Lung (tissue), 17 donors: ENCODE measurements at places on chromosomes 6 and 20.

GRCh38 chr6:46509063-46509462 lies 17.8 kb upstream of the RCAN2 start:
- DNase-seq = no peak

DNA sequence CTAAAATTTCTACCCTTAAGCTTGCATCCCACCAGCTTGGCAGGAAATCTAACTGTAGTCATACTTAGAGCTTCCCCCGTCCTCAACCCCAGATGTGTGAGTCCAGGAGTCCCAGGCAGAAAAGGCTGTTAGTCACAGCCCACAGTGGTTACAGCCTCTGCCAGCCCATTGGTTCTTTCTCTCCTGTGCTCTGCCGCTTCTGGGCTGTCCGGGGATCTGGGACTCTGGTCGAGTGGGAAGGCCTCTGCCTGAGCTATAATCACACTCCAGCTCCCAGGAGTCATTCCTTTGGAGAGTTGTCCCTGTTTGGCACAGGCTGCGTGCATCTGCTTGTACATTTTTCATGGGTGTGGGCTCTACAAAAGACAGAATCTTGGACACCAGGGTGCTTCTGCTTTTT lies 45.6 kb upstream of the FYN start:
- no peak for DNase-seq

DNA sequence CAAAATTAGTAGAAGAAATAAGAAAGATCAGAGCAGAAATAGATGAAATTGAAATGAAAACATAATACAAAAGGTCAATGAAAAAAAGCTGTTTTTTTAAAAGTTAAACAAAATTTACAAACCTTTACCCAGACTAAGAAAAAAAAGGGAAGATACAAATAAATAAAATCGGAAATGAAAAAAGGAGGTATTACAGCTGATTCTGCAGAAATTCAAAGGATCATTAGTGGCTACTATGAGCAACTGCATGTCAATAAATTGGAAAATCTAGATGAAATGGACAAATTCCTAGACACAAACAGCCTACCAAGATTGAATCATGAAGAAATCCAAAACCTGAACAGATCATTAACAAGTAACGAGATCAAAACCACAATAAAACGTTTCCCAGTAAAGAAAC lies 59.2 kb downstream of the ZFP64 start:
- no peak for DNase-seq

GRCh38 chr6:168096271-168096764 lies 17.3 kb upstream of the FRMD1 start:
- DNase-seq = no peak

- DNase-seq = no peak
These were observed 148.1 kb upstream of the TENT5A start for GRCh38 chr6:81900616-81901015.

DNA sequence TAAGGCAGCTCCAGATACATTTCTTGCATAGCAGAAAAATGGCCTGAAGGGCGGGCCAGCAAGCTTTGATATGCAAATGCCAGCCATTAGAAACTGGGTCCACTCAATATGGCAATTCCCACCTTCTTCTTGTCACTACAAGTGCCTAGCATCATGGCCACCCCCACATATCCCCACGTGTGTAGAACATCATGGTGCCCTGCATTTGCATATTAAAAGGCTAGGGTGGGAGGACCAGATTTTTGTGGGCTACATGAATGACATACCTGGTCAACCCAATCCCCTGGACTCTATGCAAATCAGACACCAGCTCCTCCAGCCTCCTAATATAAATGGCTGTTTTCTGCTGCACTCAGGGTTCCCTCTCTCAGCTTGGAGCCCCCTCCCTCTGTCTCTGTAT lies 31.7 kb downstream of the PLN start:
- no peak for DNase-seq

- DNase-seq = no peak
These were observed 58.5 kb downstream of the AHI1 start for GRCh38 chr6:135438907-135439535.

GRCh38 chr20:54545676-54546358 lies 70.4 kb downstream of the DOK5 start:
- no peak for DNase-seq

- no peak for DNase-seq
These were observed 107.9 kb upstream of the KCNK16 start for GRCh38 chr6:39430446-39430845.

DNA sequence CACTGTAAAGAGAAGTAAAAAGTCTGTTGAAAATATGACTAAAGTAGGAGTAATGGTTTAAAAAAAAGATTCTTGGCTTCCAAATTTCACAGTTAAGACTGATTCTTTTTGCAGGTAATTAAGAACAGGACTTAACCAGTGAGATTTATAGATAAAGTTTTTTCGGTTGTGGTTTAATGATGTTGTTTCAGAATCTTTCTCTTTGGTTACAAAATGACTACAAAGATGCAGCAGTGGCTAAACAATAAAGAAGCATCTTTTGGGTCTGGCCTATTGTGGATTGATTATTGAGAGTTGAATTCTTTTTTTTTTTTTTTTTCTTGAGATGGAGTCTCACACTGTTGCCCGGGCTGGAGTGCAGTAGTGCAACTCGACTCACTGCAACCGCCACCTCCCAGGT lies 109.7 kb downstream of the AKAP7 start:
- DNase-seq = no peak

- DNase-seq = no peak
These were observed 163.4 kb downstream of the SLC24A3 start for GRCh38 chr20:19375801-19376200.

GRCh38 chr6:106084989-106085691 lies 996 bp upstream of the PRDM1 start:
- DNase-seq = no peak

GRCh38 chr6:150932996-150933395 lies 67.5 kb downstream of the MTHFD1L start:
- no peak for DNase-seq

- DNase-seq = no peak
These were observed 158.5 kb downstream of the HIVEP2 start for GRCh38 chr6:142786476-142786875.

- peak; percentile 59 for DNase-seq
These were observed 148.3 kb upstream of the RIN2 start for GRCh38 chr20:19609642-19610223.

DNA sequence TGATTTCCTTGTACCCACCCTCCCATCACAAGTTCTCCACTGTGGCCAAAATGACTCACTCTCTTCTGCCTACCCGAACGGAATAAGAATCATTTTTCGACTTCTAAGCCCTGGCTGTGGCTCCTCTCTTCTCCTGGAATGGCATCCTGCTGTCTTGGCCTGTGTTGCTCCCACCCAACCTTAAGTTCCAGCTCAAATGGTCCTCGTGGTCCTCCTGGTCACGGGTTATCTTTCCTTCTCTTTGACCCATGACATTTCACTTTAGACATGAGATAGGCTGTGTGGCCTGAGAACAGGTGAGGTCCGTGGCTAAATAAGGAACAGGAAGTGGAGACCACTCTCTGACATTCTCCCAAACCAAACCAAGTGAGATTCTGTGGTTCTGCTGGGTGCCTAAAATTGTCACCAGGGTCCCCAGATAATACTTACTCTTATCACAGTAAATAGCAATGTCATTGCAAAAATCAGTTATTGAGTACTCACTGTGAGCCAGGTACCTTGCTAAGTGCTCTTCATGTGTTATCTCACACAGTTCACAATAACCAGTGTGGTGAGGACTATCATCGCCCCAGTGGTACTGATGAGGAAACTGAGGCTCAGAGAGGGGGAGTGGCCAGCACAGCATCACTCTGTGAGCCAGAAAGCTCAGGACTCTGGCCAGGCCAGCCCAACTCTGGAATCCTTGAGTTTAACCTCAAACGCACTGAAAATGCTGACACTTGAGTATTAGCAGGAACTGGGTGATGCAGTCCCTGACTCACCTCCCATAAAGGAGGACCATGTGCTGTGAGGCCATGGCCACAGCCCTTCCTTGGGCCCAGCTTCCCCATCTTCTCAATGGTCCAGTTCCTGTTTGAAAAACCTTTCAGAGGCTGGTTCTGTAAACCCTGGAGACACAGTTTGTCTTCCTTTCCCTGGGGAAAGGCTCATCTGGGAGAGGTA lies 74.8 kb upstream of the SIRPA start:
- DNase-seq = no peak

DNA sequence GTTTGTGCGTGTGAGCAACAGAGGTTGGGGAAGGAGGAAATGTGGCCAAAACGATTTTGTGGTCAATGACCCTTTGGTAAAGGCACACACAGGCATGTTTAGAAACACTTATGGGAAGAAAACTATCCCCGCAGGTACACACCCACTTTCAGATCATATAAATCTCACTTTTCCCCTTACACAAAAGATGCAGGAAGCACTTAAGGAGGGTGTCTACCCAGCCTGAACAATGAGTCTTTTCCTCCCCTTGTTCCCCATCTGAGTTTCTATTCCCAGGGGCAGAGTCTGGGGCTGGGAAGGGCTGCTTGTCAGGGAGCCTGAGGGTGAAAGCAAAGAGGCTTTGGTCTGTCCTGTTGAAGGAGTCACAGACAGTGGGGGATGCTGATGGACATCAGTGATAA lies 193.2 kb upstream of the SALL4 start:
- no peak for DNase-seq

DNA sequence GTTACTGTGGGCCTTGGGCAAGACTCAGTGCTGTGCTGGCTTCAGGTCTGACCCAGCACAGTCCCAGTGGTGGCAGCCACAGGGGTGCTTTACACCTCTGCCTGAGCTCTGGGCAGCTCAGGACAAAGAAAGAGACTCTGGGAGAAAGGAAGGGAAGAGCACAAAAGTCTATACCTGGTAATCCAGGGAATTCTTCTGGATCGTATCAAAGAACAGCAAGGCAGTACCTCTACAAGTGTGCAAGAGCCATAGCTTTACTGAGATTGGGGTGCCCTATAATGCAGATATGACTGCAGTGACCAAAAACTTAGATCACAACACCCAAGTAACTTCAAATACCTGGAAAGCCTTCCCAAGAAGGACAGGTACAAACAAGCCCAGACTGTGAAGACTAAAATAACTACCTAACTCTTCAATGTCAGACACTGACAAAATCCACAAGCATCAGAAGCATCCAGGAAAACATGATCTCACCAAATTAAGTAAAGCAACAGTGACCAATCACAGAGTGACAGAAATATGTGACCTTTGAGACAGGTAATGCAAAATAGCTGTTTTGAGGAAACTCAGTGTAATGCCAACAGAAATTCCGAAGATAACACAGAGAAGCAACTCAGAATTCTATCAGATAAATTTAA lies 47.9 kb upstream of the LIN28B start:
- DNase-seq = no peak

- DNase-seq = no peak
These were observed 238.5 kb upstream of the RAB32 start for GRCh38 chr6:146305092-146305491.

DNA sequence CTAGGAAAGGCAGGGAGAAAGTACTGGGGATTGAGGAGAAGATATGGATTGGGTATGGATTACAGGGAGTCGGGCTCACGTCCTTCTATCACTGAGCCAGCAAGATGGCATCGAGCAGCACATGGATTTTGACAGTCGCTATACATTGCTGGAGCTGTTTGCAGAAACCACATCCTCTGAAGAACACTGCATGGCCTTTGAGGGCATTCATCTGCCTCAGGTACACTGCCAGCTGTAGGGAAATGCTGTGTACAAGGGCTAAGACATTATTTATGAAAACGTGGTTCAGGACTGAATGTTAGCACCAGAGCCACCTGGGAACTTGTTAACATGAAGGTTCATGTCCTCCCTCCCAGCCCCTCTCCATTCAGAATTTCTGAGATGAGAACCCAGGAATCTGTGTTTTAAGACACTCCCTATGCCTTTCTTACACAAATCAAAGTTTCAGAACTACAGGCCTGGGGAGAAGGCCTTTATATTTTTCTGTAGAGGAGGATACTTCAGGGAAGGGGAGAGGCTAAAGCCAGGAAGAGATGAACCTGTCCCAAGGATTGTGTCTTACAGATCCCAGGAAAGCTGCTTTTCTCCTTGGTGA lies 3.5 kb downstream of the CUL9 start:
- DNase-seq = no peak

GRCh38 chr6:43671011-43671800 lies 16.4 kb downstream of the MRPS18A start:
- no peak for DNase-seq

DNA sequence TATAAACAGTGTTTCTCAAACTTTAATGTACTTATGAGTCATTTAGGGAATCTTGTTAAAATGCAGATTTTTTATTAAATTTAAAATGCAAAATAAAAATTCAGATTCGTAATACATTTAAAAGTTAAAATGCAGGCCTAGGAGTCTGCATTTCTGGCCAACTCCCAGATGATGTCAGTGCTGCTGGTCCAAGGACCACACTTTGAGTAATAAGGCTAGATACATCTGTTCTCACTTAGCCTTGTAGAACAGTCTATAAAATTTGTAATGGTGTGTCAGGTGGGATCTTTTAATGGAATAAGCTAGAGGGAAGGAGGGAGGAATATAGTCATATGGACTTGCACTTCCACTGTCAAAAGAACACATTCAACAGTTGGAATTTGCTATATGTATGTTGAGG lies 295.6 kb upstream of the BMP2 start:
- DNase-seq = no peak

- no peak for DNase-seq
These were observed 2.0 kb downstream of the FOXC1 start for GRCh38 chr6:1611572-1612298.

- no peak for DNase-seq
These were observed 154.5 kb downstream of the CFAP61 start for GRCh38 chr20:20206788-20207187.

GRCh38 chr20:58349570-58349969 lies 39.5 kb upstream of the VAPB start:
- no peak for DNase-seq

DNA sequence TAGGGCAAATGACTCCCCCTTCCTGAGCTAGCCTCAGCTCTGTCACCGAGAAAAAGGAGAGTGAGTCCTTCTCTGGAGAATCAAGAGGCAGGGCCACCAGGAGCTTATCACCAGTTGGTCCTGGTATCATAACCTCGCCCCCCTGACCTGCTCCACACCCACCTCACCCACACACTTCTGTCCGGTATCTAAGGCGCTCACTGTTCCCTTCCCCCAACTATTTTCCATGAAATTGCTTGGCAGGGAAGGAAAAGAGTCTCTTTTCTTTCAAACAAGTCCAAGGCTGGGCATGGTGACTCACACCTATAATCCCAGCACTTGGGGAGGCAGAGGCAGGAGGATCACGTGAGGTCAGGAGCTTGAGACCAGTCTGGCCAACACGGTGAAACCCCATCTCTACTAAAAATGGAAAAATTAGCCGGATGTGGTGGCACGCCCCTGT lies 77.6 kb downstream of the ZMYND8 start:
- no peak for DNase-seq
